ENCODE measurements at places on chromosomes 12 and 14.

- DNase-seq, result no peak
Observed at GRCh38 chr14:29548948-29549370, 378.7 kb downstream of the PRKD1 start.

- no peak for DNase-seq
Observed at GRCh38 chr12:49969027-49969426, 3.7 kb upstream of the AQP6 start.

DNA sequence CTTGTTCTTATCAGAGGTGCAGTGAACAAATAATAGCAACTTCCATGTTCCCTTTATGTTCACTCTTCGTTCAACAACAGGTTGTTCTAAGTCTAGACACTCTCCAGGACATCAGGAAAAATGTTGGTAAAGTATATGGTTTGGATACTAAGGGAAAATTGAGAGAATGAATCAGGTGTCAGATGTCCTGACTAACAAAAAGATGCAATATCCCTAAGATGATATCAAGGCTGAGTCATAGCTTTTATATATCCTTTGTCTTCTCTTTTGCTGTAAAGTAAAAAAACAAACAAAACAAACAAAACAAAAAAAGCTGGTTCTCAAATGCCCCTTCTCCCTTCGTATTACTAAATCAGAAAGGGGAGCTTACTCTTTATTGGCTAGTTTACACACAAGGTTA, 11.1 kb downstream of the GLIPR1L1 start:
- no peak for DNase-seq

DNA sequence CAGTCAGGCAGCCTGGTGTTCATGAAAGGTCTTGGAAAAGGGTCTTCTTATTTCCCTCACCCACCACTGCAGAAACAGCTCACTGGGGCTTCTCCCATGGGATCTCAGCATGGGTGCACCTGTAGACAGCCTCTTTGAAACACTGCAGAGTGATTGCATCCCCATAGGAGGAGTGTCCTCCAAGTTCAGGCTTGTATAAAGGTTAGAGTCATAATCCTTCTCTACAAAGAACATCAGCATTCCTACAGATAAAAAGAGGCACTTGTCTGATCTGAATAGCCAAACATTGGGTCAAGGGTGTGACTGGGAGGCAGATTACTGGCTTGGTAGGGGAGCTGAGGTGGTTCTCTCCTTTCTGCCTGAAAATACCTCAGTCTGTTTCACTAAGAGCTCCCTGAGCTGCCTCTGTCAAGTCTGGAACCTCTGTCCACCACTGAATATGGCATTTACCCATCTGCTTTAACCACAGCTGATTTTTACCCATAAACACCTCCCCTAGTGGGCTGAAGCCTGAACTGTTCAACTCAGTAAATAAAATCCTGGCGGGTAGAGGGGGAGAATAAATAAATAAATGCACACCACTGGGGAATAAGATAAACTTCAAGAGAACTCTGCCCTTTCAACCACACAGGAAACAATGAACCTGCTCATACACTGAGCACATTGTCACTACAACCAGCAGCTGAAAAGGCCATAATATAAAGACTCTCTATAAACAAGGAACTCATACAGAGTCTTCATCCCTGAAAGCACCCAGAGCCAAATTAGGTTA, 120.7 kb upstream of the SCAF11 start:
- DNase-seq, result no peak

DNA sequence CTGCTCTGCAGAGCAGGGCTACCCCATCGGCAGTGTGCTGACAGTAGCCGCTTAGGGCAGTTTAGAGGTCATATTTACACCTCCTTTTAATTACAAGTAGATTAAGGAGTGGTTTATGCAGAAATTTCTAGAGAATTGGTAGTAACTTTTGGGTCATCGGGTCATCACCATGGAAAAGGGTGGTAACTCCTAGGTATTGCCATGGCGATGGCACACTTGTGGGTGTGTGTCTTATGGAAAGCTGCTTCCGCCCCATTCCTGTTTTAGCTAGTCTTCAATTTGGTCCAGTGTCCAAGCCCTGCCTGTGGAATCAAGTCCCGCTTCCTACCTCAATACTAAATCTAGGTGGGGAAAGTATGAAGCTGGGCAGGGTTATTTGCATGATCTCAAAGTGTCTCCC, 29.5 kb upstream of the ZNF740 start:
- no peak for DNase-seq

GRCh38 chr14:100899884-100900771, 3.4 kb downstream of the RTL1 start:
- no peak for DNase-seq

DNA sequence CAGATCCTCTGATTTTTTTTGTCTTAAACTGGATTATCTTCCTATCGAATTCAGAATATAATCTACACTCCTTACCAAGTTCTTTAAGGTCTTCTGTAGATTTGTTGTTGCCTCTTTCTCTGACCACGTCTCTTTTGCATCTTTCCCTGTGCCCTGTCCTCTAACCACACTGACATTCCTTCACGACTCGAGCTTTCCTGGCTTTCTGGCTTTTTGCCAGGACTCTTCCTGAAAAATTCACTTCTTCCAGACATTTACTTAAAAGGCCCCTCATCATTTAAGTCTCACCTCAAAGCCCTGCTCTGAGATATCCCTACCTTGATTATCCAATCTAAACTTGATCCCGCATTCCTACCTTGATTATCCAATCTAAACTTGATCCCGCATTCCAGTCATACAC, 422.3 kb upstream of the DCN start:
- DNase-seq, result no peak

DNA sequence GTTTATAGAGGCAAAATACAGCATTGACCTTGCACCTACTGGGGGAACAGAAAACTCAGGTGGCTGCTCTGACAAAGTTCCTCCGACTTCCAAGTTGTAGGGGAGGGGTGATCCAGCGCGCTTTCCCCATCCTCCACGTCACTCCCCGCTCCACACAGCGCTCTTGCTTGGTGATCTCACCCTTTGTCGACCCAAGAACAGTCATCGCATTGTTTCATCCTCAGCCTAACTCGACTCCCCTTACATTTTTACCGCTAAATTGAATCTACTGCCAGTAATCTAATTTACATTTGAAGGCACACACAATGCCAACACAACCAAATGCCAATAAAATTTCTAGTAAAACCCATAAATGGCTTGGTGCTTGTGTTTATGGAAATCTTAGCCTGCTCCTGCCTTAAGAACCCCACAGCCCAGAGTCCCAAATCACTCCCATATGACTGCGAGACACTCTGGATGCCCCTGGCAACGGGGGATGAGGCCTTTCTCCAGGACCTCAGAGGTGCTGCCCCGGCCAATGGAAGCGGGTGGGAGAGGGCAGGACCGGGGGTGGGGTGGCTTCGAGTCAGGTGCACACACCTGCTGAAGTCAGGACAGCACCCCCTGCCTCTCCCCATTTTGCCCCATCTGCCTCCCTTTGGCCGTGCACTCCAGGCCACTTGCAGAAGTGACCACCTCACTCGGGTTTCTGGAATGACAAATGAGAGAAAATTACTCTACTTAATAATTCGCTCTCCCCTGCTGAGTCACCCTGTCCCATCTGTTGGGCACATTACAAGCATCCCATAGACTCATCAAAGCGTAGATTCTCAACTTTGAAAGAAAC, 98.2 kb upstream of the GSC start:
- no peak for DNase-seq

GRCh38 chr12:52246720-52247621, 13.9 kb downstream of the KRT7 start:
- no peak for DNase-seq

DNA sequence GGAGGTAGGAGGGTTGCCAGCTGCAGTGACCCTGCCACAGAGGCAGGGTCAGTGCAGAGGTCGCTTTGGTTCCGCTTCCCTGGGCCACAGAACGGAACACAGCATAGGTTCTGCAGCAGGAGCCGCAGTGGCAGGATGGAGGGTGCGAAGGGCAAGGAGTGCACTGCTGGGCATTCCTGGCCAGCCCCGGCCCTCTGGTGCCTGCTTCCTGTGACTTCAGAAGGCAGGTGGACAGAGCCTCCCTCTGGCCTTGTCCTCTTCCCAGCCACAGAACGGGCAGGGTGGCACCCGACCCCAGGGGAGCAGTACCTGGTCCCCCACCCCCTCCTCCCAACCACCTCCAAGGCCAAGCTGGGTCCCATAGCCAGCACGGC, 37.7 kb downstream of the SLC8B1 start:
- DNase-seq, result no peak

GRCh38 chr14:30225176-30225575, 297.5 kb upstream of the PRKD1 start:
- no peak for DNase-seq

DNA sequence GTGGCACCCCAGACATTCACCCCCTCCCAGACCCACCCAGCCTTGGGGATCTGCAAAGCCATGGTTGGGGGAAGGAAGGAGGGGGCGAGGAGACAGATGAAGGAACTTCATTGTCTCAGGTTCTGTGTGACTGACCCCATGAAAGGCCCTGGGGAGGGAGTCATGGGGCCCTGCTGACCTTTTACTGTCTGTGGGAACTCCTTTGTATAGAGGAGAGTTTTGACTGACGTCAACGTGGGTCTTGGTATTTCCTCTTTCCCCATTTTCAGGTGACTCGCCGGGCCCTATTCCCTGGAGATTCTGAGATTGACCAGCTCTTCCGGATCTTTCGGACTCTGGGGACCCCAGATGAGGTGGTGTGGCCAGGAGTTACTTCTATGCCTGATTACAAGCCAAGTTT, 3.1 kb upstream of the RAB5B start:
- no peak for DNase-seq

GRCh38 chr12:108317308-108318234, 21.5 kb downstream of the CMKLR1 start:
- DNase-seq, result no peak

DNA sequence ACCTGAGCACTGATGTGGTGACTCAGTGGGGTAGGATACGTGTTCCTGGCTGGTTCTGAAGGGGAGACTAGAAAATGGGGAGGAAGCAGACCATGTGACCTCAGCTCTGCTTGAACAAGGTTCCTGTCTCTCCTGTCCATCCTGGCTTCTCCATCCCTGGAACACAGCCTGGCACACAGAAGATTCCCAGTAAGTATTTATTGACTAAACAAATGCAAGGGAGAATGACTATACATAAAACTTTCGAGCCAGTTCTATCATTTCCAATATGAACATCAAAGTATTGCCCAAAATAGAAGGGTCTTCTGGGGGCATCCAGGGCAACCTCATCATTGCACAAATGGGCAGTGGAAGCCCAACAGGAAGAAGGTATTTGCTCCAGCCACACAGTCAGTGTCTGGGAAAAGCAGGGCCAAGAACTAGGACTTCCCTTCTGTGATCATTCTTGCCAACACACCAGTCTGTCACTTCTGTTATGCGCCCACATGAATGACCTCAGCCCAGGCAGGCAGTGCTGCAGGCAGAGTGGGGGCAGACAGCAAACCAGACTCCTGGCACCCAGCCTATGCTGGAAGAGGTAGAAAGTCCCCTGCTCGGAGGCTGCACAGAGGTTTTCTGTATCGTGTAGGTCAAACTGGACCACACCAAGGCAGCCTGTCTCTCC, 5.6 kb upstream of the SERPINA9 start:
- no peak for DNase-seq

GRCh38 chr14:51938137-51938536, 51.2 kb upstream of the RTRAF start:
- DNase-seq, result no peak

GRCh38 chr14:102344084-102344483, 18.6 kb downstream of the CINP start:
- DNase-seq, result no peak

GRCh38 chr12:27133022-27133590, 50.7 kb upstream of the C12orf71 start:
- DNase-seq, result no peak

DNA sequence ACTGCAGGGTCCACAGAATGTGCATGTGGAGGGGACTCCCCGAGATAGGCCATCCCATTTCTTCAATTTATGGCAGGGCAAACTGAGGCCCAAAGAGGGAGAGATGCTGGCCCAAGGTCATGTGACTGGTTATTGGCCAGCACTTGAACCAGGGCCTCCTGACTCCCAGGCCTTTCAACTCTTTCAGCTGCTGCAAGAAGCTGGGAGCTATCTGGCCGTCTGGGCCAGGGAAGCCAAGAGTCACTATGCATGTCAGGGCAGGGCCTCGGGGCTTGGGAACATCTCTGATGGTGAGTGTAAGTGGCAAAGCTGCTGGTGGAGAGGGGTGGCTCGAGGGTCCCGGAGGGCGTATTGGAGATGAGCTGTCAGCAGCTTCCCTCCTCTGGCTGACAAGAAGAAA, 9.5 kb upstream of the LTBP2 start:
- DNase-seq, result no peak

GRCh38 chr12:85923767-85924331, 49.8 kb downstream of the NTS start:
- DNase-seq, result no peak

- no peak for DNase-seq
Observed at GRCh38 chr12:43159506-43159905, 392.5 kb downstream of the ADAMTS20 start.
